Upper lobe of left lung (tissue), 6 donors: ENCODE measurements at places on chromosomes 11 and 22.
A peak's percentile ranks its signal among the peaks of the same experiment; 100 is the strongest.

DNA sequence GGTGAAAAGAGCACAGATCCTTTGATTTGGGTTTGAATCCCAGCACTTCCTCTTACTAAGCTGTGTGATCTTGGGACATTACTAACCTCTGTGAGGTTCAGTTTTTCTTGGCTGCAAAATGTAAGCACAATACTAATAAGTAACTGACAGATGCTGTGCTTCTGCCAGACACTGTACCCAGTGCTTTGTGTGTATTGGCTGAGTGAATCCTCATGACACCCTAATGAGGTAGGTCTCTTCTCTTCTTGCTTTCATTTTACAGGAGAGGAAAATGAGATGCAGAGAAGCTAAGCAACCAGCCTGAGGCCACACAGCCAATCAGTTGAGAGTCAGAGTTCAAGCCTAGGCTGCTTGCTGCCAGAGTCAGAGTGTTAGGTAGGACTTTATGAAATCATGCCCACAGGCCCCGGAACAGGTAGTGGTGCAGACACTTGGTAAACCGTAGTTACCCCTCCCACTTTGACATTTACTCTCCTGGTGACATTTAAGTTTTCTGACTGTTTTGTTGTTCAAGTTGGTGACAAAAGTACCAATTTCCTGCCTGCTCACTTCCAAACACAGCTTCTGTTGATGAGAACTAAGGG, 21.2 kb downstream of the PTPRJ start:
- no peak overlapping the region for H3K27ac ChIP-seq
- no peaks in the 10 kb centered on the region for H3K27me3 ChIP-seq
- H3K4me1 ChIP-seq: peaks cover 50% of the 10 kb centered on the region
- no peaks in the 10 kb centered on the region for H3K36me3 ChIP-seq
- no peak overlapping the region for H3K4me3 ChIP-seq
- DNase-seq: no peak

DNA sequence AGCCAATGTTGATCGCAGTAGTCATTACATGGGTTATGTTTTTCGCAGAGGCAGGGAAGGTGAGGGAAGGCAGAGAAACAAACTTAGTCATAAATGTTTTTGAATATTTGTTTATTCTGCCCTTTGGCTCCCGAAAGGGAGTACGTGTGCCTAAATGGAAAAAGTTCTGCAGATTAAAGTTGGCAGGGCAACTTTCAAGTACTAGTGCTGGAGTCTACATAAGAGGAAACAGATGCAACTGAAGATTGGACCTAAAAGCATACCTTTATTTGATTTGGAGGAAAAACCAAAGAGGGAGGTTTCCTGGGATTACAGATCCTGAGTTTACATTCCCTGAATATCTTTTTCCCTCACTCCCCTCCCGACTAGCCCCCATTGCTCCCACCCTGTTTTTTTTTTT, 5.7 kb downstream of the HSD17B12 start:
- no peak overlapping the region for H3K27ac ChIP-seq
- H3K27me3 ChIP-seq: no peaks in the 10 kb centered on the region
- peaks cover 45% of the 10 kb centered on the region for H3K4me1 ChIP-seq
- no peak for DNase-seq
- peaks cover 13% of the 10 kb centered on the region for H3K36me3 ChIP-seq

DNA sequence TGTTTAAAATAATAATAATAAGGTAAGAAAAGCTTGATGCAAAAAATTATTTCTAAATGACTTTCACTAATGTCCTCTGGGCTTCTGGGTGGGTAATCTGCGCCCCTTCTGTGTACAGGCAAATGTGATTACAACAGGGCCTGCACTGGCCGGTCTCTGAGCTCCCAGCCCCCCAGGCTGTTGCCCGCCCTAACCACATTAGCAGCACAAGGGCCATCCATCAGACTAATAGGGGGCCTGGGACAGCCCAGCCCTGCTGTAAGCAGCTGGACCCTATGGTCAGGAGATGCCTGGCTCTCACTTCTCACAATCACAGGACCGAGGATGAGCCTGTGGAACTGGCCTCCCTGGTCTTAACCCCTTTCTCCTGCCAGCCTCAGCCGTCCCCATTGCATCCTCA, 388.4 kb downstream of the BUD13 start:
- no peaks in the 10 kb centered on the region for H3K36me3 ChIP-seq
- H3K27ac ChIP-seq: no peak overlapping the region
- no peak for DNase-seq
- no peaks in the 10 kb centered on the region for H3K27me3 ChIP-seq
- H3K4me3 ChIP-seq: no peak overlapping the region

DNA sequence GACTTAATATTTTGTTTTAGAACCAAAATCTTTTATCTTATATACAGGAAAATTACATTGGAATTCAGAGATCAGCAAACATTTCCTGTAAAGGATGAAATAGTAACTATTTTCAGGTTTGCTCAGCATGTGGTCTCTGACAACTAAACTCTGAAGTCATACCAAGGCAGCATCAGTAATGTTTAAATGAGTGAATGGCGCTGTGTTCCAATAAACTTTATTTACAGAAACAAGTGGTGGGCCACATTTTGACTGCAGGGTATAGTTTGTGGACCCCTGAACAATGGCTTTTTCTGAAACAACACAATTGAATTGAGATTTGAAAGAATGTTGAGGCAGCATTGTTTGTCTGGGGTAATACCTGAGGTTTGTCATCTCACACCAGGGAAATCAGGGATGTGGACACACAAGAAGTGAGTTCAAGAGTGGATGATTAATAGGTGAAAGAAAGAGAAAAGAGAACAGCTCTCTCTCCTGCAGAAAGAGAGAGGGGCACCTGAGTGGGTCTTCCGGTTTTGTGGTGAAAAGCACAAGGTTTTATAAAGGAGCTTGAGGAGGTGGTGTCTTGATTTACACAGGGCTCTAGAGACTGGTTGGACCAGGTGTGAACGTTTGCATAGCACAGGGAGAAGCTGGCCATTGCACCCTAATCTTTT, 113.5 kb upstream of the VPREB1 start:
- H3K4me3 ChIP-seq: no peak overlapping the region
- DNase-seq: no peak
- H3K4me1 ChIP-seq: no peaks in the 10 kb centered on the region
- no peak overlapping the region for H3K27ac ChIP-seq
- no peaks in the 10 kb centered on the region for H3K27me3 ChIP-seq

- H3K4me1 ChIP-seq: peaks cover 36% of the 10 kb centered on the region
- no peaks in the 10 kb centered on the region for H3K27me3 ChIP-seq
- peak overlapping the region; percentile 96 for H3K27ac ChIP-seq
These were observed 3.9 kb upstream of the BCL9L start for GRCh38 chr11:118929501-118930093.

DNA sequence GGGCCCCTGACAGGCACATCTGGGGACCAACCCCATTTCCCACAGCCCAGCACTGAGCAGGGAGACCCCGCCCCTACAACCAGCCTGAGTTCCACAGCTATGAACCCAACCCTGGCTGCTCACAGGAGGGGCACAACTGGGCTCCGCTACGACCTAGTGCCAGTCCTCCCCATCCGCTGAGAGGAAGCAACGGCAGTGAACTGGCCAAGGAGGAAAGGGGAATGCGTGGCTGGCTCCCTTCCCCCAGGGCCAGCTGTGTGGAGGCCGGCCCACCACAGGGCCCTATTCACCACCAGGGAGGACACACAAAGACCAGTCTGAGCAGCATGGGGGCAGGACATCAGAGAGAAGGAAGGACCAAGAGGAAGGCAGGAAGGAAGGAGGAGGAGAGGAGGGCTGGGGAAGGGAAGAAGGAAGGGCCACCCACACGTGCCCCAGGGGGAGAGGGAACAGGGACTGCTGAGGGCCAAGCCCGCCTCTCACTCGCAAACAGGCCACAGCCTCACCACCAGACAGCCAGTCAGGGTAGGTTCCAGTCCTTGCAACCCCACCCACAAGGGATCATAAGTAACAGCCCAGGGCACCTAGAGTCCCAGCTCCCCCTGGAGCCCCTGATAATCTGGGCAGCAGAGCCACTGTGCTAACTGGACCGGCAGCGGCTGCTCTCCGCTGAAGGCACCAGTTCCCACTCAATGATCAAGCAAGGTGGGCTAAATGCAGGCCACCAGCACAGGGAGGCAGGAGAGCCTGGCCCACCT, 8.5 kb upstream of the GAL3ST1 start:
- peaks cover 100% of the 10 kb centered on the region for H3K36me3 ChIP-seq
- no peak overlapping the region for H3K4me3 ChIP-seq
- no peaks in the 10 kb centered on the region for H3K4me1 ChIP-seq
- peak; percentile 50 for DNase-seq
- H3K27ac ChIP-seq: peak overlapping the region; percentile 2
- H3K27me3 ChIP-seq: no peaks in the 10 kb centered on the region

GRCh38 chr22:33112580-33112979, 54.4 kb upstream of the SYN3 start:
- no peaks in the 10 kb centered on the region for H3K4me1 ChIP-seq
- no peak overlapping the region for H3K4me3 ChIP-seq
- no peak for DNase-seq
- no peak overlapping the region for H3K27ac ChIP-seq

- peaks cover 36% of the 10 kb centered on the region for H3K4me1 ChIP-seq
- DNase-seq: no peak
- H3K27ac ChIP-seq: no peak overlapping the region
- no peaks in the 10 kb centered on the region for H3K36me3 ChIP-seq
These were observed 17.3 kb downstream of the EPS8L2 start for GRCh38 chr11:723120-723883.

DNA sequence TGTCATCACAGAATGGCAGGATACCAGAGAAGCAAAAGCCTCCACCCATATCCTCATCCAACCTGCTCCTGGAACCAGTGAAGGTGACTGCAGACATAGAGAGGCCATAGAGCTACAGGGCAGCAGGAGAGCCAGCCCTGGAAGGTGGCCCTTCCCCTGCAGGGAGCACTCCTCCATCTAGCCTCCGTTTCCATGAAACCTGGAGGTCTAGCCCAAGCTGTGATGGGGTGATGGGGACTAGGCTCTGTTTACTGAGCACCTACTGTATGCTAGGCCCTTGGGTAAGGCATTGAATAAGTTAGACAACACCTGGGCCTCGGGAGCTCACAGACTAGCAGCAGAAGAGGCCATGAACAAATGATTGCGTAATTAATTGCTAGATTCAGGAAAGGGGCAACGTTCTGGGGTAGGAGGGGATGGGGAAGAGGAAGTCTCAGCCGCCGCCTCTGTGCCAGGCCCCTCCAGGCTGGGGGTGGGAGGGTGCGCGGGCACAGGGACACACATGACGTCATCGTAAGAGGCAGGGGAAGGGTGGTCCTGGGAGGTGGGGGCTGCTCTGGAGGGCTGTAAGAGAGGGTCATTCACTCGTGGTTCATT, 784 bp upstream of the SYNGR1 start:
- H3K4me3 ChIP-seq: peak overlapping the region; percentile 38
- H3K27me3 ChIP-seq: no peaks in the 10 kb centered on the region
- H3K27ac ChIP-seq: no peak overlapping the region
- no peaks in the 10 kb centered on the region for H3K36me3 ChIP-seq
- DNase-seq: peak; percentile 47
- peaks cover 18% of the 10 kb centered on the region for H3K4me1 ChIP-seq
